CD4-positive, alpha-beta memory T cell (primary cell): ENCODE measurements at places on chromosomes 7 and 10.
A peak's percentile ranks its signal among the peaks of the same experiment; 100 is the strongest.

DNA sequence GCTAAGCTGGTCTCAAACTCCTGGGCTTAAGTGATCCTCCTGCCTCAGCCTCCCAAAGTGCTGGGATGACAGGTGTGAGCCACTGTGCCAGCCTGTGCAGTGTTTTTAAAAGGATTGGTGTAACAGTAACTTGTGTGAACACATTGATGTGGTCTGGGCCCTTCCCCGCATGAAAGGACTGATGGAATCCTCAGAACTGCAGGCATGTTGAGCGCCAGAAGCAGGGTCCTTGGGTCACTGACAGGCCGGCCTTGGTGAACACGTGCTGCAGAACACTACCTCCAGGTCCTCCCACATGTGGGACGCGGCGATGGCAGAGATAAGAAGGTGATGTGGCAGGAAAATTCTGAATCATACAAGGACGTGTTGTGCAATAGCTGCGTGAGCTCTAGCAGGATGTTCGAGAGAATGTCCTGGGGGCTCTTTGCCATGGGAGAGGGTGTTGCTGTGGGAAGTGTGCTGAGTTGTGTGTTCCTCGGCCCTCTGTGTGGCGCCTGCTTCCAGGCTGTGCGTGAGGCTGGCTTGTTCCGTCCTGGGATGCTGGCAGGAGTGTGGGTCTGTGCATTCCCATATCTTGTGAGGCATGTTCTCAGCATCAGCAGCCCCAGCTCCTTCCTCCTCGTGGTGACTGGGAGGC, 68.2 kb downstream of the DNAJB6 start:
- no peak for DNase-seq

GRCh38 chr7:8179486-8179885, 82.5 kb downstream of the ICA1 start:
- no peak for DNase-seq

- no peak for DNase-seq
Observed at GRCh38 chr10:32882076-32882475, 76.0 kb downstream of the ITGB1 start.

DNA sequence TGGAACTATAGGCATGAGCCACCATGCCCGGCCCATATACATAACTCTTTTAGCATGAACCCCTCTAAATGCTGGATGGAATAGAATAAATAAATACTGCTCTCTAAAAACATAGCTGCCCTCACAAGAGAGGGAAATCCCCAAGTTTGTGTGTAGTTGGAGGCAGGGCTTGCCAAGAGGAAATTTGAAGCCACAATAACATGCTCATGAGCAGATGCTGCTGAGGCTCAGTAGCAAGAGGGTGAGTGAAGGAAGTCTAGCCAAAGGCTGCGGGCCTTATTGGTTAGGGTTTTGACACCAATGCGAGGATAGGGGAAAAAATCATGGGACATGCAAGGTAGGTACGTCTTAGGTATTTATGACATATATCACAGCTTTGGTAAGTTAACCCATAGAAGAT, 17.3 kb downstream of the TPK1 start:
- peak; percentile 74 for DNase-seq

DNA sequence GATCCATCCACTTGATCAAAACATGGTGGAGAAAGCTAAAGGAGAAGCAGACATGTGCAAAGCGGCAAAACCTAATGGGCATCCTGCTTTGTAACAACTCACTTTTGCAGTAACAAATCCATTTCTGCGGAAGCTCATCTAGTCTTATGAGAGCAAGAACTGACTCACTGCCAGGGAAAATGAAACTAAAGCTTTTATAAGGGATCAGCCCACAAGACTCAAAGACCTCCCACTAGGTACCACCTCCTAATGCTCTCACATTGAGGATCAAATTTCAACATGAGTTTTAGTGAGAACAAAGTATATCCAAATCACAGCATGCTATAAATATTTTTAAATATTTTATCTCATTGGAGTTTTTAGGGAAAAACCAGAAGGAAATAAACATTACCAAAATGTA, 120.1 kb upstream of the GNAI1 start:
- DNase-seq, result no peak

DNA sequence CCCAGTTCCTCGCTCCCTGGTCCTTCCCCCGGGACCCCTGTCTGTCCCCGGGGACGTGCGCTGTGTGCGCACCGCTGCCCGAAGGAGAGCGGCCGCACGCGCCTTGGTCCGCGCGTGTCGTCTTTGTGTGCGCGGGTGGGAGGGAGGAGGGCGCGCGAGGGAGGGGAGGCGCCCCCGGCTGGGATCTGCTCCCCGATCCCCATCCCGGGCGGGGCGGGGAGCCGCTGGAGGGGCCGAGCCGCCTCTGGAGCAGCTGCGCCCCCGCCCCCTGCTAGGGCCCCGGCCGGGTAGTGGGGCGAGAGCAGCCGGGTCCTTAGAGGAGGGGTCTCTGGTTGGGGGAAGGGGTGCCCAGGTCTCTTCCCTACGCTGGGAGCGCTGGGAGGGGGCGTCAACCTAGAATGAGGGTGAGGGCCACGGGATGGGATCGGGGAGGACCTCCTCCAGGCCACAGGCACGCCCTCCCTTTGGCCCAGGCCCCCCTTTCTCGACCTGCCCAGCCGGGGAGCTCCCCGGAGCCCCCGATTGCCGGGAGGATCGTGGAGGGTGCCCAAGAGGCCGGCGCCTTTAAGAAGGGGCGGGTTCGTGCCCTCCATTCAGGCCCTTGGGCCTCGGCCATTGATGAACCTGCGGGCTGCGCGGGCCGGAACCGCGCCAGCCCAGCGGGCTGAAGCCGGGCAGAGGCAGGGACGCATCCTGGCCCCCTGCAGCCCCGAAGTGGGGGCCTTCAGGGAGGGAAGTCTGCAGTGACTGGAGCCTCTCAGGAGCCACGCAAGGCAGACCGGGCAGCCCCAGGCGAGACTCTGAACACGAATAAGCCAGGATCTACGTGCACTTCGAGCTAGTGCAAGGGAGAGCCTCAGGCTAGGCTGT, 678 bp downstream of the SH2B2 start:
- DNase-seq, result no peak

- DNase-seq, result no peak
Observed at GRCh38 chr7:155985518-155986250, 173.4 kb upstream of the SHH start.

- no peak for DNase-seq
Observed at GRCh38 chr7:131845573-131846314, 289.3 kb upstream of the PODXL start.

GRCh38 chr7:103395071-103395470, 47.6 kb downstream of the PSMC2 start:
- no peak for DNase-seq

GRCh38 chr7:22565315-22565811, 65.4 kb upstream of the STEAP1B start:
- DNase-seq, result no peak

DNA sequence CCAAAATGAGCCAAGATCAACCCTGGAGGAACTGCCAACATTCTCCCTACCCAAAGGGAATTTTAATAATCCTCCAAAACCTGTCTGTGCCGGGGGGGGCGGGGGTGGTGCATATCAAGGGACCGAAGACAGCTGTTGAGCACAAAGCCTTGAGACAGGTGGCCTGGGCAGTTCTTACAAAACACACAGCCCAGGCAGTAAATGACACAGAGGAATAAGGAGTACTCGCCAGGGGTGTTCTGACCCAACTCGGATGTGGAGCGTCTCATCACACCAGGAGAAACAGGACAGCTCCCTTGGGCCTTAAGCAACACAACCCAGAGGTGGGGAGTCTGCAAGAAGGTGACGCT, 35.6 kb downstream of the PLAC9 start:
- no peak for DNase-seq

- DNase-seq, result no peak
Observed at GRCh38 chr7:155377071-155377837, 79.6 kb downstream of the INSIG1 start.

GRCh38 chr7:158030071-158030470, 557.6 kb downstream of the PTPRN2 start:
- DNase-seq, result no peak

DNA sequence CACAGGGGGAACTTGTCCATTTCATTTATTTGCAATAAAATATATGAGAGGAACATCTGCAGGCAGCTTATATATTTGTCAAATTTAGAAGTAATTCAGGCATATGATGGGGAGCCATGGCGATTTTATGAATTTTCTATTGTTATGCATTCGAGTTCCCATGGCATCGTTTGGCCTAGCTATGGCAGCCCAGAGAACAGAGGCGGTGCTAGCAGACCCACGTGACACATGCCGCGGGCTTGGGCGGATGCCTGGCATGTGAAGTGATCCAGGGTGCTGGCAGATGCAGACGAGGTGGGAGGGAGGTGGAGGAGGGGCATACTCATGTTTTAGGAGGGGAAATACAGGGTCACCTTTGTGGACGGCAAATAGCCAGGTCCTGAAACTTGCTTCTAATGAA, 560.0 kb upstream of the GALNT17 start:
- DNase-seq, result no peak

DNA sequence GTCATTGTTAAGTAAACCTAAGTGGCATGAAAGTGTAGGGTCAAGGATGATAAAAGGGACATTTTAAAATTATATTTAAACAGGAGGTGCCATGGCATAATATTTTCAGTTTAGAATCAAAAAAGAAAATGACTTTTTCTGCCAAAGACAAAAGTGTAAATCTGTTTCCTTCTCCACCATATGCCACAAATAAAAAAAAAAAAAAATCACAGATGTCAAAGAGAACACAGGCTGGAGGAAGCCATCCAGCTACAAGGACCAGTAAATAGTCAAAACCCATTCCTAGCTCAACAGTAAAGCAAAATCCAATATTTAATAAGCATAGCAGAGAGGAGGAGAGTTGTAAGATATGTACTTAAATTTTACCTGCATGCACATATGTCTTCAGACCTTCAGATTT, 321.3 kb upstream of the TMEM229A start:
- no peak for DNase-seq

- no peak for DNase-seq
Observed at GRCh38 chr7:71348821-71349681, 217.1 kb downstream of the GALNT17 start.

GRCh38 chr7:2483494-2483893, 7.3 kb upstream of the GRIFIN start:
- no peak for DNase-seq

DNA sequence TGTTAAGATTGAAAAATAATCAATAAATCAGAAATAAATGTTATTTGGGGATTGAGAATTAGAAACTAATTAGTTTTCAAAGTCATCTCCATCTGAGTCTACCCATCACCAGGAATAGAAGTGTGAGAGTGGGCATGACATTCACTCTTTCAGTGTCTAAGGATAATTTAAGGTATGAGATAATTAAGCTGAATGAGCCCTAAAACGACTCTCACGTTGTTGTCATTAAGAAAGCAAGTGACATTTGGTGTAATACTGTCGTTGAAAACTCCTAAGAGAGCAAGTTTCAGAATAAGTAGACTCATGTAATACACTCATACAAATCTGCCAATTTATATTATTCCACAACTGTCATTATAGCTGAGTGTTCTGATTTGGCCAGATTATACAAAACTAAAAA, 7.1 kb downstream of the AGMO start:
- no peak for DNase-seq

DNA sequence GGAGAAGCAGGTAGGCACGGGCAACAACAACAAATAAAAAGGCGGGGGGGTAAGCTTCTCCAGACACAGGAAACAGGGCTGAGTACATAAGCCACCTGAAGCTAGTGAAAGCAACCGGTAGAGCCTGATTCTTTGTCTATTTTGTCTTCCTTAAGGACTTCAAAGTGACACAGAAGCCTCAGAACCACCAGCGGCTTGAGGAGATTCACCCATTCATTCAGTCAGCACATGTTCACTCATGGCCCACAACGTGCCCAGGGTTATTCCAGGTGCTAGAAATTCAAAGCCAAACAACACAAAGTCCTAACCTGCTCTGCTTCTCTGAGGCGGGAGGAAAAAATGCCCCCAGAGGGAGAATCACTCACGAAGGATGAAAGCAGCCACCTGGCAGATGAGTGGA, 69.3 kb upstream of the C7orf33 start:
- DNase-seq, result no peak

GRCh38 chr10:19930936-19931893, 115.0 kb downstream of the PLXDC2 start:
- DNase-seq, result no peak

- peak; percentile 30 for DNase-seq
Observed at GRCh38 chr10:92242910-92243671, 47.8 kb downstream of the CPEB3 start.

GRCh38 chr7:151461942-151462230, 21.9 kb upstream of the CRYGN start:
- no peak for DNase-seq

- no peak for DNase-seq
Observed at GRCh38 chr10:88316292-88316861, 266.7 kb downstream of the RNLS start.

- no peak for DNase-seq
Observed at GRCh38 chr7:6536262-6537260, 14.7 kb downstream of the GRID2IP start.

GRCh38 chr7:137038706-137039105, 170.3 kb downstream of the CHRM2 start:
- DNase-seq, result no peak

- peak; percentile 27 for DNase-seq
Observed at GRCh38 chr7:151086802-151087244, 548 bp downstream of the AGAP3 start.

DNA sequence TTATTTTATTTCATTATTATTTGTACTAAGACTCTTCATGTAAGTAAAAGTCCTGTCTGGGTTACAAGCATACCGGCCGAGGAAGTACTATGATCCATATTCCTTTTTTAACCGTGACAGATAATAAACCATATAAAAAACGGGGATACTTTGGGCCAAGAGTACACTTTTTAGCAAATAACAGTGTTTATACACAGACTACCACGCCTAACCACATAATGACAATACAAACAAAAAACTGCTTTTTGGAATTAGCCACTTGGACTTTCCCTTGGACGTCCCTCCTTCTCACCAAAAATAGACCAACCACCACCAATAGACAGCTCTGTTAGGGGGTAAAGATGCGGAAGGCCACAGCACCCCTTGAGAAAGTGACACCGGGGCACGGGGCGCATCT, 800 bp downstream of the MINDY3 start:
- no peak for DNase-seq

DNA sequence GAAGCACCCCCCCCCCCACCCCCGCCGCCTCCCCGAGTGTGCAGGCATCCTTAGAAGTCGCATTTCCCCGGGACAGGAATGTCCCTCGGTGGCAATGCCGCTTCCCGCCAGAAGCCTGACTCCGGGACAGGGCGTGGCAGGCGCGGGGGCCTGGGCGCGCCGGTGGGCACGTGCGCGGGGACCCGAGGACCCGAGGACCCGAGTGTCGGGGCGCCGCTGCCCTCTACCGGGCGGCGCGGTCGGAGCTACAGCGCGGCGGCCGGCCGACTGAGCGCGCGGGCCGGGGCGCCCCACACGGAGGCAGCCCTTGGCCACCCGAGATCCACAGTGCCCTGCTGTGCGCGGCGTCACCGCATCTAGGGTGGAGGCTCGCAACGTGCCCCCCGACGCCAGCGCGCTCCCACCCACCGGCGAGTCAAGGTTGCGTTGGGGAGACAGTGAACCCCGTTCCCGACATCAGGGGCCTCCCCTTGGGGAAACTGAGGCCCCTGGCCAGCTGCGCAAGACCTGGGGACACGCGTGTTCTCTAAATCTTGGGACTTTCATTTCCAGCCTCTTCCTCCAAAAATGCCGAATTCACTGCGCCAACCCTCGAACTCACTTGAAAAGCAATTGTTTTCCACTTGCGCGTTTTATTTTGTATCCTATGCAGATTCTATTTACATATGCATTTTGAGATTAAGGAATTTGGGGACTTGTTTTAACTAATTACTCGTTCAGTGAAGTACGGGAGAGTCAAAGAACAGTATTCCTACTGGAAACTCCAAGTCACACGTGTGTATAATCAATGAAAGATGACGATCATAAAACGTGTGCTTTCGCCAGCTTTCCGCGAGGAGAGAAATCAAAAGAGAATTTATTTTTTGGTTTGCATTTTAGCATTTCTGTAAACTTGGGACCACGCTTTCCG, 3.1 kb upstream of the CUX1 start:
- DNase-seq, result peak; percentile 66
